ENCODE measurements at places on chromosomes 11 and 22. TPM values are rescaled to one million over a fixed set of nuclear protein-coding genes. Genes with fewer than 3 reads are reported as not detected.

- no peak for DNase-seq
These were observed 229.6 kb downstream of the DYNC2H1 start for GRCh38 chr11:103338621-103339484.

DNA sequence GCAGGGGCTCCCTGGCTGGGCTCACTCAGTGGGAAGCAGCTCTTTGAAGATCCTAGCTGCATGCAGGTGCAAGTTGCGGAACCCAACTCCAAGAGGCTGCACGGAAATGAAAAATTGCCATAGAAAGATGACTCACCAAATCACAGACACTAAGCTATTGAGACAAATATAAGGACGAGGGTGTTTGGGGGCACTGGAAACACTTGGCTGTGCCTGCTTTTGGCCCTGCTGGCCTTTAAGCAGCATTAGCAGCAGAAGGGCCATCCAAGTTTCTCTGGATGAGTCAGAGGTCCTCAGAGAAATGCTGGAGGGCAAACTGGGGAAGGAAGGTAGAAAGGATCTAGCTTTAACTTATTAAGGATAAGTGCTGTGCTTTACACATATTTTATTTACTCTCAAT, 282.3 kb downstream of the KIRREL3 start:
- peak; percentile 1 for DNase-seq

GRCh38 chr22:37098976-37099591, 10.4 kb downstream of the TMPRSS6 start:
- no peak for DNase-seq

GRCh38 chr11:47506795-47507562, 46.0 kb downstream of the CELF1 start:
- no peak for DNase-seq

DNA sequence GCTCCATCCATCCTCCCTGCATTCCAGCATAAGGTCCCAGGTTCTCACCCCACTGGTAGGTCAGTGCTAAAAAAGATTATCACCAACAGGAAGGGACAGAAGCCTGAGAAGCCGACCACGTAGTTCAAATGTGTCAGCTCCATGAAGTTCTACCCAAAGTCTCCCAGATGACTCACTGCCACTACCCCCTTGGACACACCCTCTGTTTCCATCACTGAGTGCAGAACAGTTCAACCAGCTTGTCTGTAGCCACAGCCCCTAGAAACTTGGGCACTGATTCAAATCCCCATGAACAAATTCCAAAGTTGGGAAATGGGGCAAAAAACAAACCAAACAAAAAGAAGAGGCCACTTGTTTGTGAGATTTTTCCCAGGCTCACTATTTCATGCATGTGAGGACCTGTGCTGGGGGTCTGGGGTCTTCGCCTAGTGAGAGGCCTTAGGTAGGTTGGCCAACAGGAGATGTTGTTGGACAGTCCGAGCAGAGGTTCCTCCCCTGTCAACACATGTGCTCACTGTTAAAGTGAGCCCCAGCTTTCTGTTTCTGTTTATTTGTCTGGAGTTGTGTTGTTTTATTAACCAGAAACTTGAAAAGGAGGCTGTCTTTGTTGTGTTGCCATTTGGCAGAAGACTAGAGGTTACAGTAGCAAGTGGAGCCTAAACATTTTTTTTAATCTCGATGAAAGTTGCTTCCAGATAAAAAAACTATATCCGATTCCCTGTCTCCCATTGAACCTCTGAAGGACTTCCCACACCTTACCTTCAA, 24.2 kb upstream of the FLI1 start:
- no peak for DNase-seq

GRCh38 chr22:20035375-20036083, 14.6 kb downstream of the TANGO2 start:
- no peak for DNase-seq

DNA sequence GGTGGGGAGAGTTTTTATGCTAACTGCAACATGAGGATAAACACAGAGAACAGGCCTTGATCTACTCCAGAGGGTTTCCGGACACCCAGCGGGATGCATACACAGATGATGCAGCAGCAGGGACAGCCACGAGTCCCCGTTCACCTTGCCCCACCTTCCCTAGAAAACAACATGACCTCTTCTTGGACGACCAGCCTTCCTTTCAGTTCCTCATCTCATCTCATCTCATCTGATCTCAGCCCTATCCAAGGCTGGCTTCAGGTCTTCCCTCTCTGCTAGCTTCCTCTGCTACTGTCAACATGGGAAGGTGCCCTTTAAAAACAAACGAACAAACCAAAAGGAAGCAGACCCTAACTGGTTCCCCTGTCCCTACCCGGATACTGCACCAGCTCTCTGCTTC, 1356.2 kb downstream of the TBC1D22A start:
- DNase-seq, result no peak

- no peak for DNase-seq
These were observed 48.5 kb upstream of the PPP2R1B start for GRCh38 chr11:111814557-111815320.

- no peak for DNase-seq
These were observed 33.4 kb upstream of the SORL1 start for GRCh38 chr11:121418625-121419114.

DNA sequence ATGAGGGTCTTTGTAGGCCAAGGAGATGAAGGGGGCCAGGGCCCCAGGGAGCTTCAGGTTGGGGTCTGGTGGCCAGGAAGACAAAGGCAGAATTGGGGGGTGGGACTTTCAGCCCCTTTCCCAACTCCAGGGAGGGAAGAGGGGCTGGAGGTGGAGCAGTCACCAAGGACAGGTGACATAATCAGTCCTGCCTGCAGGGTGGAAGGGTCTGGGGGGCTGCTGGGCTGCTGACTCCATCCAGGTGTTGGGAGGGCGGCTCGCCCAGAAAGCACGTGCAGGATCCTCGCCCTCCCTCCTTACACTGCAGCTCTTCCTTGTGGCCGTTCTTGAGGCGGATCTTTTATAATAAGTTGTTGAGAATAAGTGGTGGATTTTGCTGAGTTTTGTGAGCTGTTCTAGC, 1491.1 kb downstream of the TBC1D22A start:
- DNase-seq, result peak; percentile 59

DNA sequence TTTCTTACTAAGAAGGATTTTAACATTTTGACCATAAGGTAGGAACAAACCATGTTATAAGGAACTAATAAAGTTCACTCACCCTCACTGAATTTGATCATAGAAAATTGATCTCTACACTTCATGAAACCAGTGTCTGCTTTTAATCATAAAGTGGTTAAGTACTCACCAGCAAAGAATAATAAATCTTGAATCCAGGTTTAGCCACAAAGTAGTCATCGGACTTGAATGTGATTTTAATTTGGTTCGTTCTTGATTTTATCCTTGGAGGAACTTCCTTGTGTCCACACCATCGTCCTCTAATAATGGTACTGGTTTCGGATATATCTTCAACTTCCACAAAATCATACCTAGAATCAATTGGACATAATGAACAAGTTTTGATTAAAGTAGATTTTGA, 40.5 kb upstream of the DDI1 start:
- no peak for DNase-seq

GRCh38 chr11:69559181-69559580, 77.7 kb downstream of the LINC01488 start:
- no peak for DNase-seq

DNA sequence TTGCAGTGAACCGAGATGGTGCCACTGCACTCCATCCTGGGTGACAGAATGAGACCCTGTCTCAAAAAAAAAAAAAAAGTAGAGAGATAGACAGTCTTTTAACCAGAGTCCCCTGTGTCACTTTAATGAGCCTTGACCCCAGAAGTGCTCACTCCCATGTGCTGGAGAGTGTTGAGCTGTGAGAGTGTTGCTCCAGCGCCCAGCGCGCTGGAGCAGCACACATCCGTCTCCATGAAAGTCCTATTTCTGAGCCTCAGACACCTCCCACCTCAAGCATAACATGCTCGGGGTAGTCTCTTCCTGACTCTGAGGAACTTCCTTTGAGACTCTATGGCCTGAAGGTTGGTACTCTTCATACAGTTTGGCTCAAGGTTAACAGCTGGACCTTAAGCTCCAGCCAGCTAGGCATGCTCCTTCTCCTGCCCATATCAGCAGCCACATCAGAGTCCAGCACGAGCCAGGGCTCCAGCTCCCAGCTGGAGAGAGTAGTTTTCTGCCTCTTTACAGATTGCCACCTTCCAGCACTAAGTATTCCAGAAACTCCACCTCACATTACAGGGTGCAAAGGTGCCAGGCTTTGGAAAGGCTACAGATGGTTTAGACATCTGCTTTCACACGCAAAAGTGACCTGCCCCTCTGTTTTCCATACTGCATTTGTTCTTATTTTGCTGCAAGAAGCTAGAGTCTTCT, 29.4 kb upstream of the UBASH3B start:
- no peak for DNase-seq

DNA sequence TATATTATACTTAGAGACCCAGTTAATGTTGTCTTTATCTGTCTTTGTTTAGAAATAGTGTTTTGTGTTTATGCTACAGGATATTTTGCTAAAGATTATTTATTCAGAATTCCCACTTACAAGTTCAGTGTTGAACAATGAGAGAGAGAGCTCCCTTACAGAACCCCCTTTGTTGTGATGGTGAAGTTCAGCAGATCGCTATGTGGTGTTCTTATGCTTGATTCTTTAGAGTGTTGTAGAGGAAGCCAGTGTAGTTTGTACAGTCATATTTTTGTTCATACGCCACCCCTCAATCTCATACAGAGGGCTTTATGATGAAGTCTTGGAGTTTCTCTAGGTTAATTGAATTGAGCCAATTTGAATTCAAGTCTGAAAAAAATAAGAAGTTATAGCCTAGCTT, 150.2 kb downstream of the TMEM135 start:
- DNase-seq, result no peak

DNA sequence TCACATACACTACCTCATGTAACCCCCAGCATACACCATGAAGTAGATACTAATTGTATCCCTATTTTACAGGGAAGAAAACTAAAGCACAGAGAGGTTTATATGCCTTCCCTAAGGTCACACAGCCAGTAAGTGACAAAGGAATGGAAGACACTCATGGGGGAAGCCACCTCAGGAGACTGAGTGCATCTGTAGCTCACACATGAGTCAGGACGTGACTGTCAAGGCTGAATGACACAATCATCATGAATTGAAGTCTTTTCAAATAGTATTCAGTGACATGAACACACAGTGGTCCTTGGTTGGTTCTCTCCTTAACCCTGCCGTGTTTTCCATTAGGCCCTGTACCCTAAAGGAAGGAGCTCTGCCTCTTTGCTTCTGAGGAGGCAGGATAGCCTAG, 463.0 kb downstream of the NTM start:
- DNase-seq, result no peak

GRCh38 chr11:27295928-27296327, 67.1 kb downstream of the CCDC34 start:
- no peak for DNase-seq

- no peak for DNase-seq
These were observed 29.6 kb downstream of the IRAG1 start for GRCh38 chr11:10663990-10664389.

C1QTNF5 gene
- 63.0 TPM for total RNA-seq

TSGA10IP gene
- total RNA-seq, result not detected

C11orf16 gene
- not detected for total RNA-seq

KCNJ11 gene
- 0.56 TPM for total RNA-seq

SCO2 gene
- not detected for total RNA-seq

WT1 gene
- total RNA-seq, result 3.4 TPM

MFNG gene
- total RNA-seq, result 23.0 TPM

XKR3 gene
- not detected for total RNA-seq

LSP1 gene
- total RNA-seq, result 122 TPM

FERMT3 gene
- total RNA-seq, result 30.3 TPM

CYP2D6 gene
- 0.48 TPM for total RNA-seq

KRTAP5-8 gene
- total RNA-seq, result not detected
